ENCODE measurements at places on chromosomes 3 and 15.

GRCh38 chr3:16606398-16606797 lies 1.2 kb upstream of the DAZL start:
- no peak for DNase-seq

DNA sequence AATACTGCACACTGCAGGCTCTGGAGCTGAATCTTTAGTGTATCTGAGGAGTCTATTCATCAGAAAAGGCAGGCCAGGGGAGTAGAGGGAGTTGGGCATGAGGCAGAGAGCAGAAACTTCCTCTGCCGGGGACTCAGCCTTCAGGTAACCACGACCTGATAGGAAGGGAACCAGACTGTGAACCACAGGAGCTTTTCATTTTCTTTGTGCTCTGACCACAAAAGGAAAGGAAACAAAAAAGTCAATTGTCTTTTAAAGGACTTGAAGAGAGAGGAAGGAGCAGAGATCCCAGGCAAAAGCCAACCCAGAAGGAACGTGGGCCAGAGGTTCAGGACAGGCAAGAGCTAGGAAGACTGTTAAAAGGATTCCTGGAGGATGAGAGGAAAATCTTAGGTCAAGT lies 573.3 kb downstream of the EPHB1 start:
- DNase-seq = no peak

- no peak for DNase-seq
Observed at GRCh38 chr3:140883428-140884040, 58.1 kb upstream of the SLC25A36 start.

DNA sequence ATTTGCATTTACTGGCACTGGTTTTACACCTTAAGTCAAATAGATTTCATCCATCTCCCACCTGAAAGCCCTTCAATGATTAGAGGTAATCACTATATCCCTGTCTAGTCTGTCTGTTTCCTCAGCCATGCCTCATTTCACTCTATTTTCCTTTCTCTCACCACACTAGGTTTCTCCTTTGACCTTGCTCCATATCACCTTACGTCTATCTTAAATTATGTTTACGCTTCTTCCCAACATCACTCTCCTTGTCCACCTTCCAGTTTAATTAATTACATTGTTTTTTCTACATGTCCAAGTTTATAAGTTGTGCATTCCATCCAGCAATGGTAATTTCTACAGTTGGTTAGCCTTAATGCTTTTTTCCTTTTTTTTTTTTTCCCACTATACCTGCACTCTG lies 396.7 kb upstream of the PDZRN3 start:
- no peak for DNase-seq

GRCh38 chr3:170465955-170466354 lies 47.3 kb downstream of the CLDN11 start:
- no peak for DNase-seq

DNA sequence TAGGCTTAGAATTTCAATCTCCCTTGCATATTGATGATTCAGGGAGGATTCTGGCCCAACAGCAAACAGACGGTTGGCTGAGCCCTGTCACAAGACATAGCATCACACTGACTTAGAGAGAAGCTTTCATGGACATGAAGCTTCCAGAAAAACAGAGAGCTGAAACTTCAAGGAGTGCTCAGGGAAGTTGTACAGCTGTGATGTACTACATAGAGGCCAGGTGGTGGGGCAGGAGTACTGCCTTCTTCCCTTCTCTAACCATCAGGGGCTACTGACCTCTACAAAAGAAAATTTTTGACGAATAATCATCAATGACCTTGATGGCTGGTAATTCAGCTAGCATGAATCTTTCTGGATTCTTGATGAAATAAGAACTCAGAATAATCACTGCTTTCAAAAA lies 378.5 kb downstream of the ERC2 start:
- no peak for DNase-seq

DNA sequence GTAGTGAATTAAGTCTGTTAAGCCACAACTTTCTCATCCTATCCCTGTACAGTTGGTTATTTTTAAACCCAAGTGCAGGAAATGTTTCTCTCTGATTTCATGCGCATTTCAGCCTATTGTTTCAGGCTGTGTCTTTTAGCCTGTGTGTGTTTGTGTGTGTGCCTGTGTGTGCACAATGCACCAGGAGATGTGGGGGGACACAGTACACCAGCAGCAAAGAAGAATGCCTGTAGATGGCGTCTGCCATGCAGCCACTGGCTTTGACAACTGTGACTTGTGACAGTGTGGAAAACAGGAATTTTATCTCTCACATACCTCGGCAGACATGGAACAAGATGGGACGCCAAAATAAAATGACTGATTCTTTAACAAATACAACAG lies 43.6 kb upstream of the PLXNA1 start:
- DNase-seq = no peak
